ENCODE measurements at places on chromosomes 11 and 22.

DNA sequence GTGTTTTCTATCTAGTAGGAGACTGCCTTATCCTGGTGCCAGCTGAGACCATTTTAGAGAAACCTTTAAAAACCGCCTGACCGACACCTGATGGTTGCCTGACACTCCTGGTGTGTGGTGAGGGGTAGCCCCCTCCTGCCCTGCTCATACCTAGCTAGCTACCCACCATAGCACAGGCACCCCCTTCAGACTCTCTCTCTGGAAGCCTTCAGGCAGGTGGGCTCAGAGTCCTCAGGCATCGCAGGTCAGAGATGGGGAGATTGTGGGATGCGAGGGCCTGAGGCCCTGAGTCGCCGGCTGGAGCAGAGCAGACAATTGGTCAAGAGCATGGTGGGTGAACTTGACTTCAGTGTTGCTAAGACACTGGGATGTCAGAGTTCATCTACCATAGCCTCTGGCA is 424.6 kb downstream of the BRD1 start:
- H3K27me3 ChIP-seq, result peaks cover 100% of the 10 kb centered on the region
- no peak overlapping the region for H3K4me3 ChIP-seq
- DNase-seq, result no peak
- no peak overlapping the region for H3K27ac ChIP-seq
- no peaks in the 10 kb centered on the region for H3K36me3 ChIP-seq

DNA sequence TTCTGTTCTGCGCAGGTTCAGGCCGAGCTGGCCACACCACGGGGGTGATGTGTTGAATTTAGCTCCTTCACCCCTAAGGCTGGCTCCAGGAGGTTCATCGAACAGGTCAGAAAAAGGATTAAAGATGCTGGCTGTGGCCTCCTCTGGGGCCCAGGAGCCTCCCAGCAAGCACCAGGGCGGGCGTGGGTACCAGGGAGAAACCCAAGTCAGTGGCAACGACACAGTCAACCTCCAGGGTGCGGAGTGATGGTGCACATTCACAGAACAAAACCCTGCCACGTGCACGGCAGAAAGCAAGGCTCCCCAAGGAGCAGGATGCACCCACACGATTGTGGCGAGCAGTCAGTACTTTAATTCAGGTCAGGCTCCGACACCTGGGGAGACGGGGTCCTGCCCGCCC is 10.8 kb downstream of the C11orf24 start:
- H3K36me3 ChIP-seq, result no peaks in the 10 kb centered on the region
- DNase-seq, result no peak
- H3K4me3 ChIP-seq, result no peak overlapping the region
- H3K4me1 ChIP-seq, result no peaks in the 10 kb centered on the region
- no peaks in the 10 kb centered on the region for H3K27me3 ChIP-seq
- H3K27ac ChIP-seq, result no peak overlapping the region

DNA sequence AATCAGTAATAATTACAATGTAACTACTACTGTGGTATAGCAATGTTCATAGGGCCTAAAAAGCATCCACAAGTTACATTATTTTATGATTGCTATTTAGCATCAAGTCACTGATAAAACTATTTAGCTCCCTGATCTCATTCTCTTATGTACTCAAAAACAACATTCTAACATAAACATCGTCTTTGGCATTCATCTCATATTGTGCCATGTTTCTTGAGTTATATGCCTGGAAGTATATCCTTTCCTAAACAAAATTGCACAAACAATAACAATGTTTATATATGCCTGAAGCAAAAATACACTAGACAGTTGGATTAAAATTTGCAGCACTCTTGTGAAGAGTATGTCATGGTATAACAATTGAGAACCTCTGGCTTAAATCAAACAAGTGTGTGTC is 34.1 kb downstream of the HORMAD2 start:
- no peak overlapping the region for H3K4me3 ChIP-seq
- DNase-seq, result no peak
- H3K27me3 ChIP-seq, result no peaks in the 10 kb centered on the region
- H3K36me3 ChIP-seq, result no peaks in the 10 kb centered on the region

- H3K27ac ChIP-seq, result no peak overlapping the region
- no peaks in the 10 kb centered on the region for H3K36me3 ChIP-seq
- H3K27me3 ChIP-seq, result no peaks in the 10 kb centered on the region
- H3K4me3 ChIP-seq, result no peak overlapping the region
These were observed 52.1 kb downstream of the SHANK2 start for GRCh38 chr11:71200172-71200716.

GRCh38 chr11:90809581-90809980 is 586.7 kb upstream of the CHORDC1 start:
- no peak for DNase-seq
- H3K4me3 ChIP-seq, result no peak overlapping the region
- no peak overlapping the region for H3K27ac ChIP-seq
- peaks cover 11% of the 10 kb centered on the region for H3K4me1 ChIP-seq
- H3K27me3 ChIP-seq, result no peaks in the 10 kb centered on the region

Measured in PC-9 (cell line).